ENCODE measurements at places on chromosomes 12 and 14.

- no peak for DNase-seq
Observed at GRCh38 chr12:48182631-48183030, 813 bp upstream of the CCDC184 start.

GRCh38 chr12:65296508-65297265, 18.2 kb downstream of the MSRB3 start:
- no peak for DNase-seq

DNA sequence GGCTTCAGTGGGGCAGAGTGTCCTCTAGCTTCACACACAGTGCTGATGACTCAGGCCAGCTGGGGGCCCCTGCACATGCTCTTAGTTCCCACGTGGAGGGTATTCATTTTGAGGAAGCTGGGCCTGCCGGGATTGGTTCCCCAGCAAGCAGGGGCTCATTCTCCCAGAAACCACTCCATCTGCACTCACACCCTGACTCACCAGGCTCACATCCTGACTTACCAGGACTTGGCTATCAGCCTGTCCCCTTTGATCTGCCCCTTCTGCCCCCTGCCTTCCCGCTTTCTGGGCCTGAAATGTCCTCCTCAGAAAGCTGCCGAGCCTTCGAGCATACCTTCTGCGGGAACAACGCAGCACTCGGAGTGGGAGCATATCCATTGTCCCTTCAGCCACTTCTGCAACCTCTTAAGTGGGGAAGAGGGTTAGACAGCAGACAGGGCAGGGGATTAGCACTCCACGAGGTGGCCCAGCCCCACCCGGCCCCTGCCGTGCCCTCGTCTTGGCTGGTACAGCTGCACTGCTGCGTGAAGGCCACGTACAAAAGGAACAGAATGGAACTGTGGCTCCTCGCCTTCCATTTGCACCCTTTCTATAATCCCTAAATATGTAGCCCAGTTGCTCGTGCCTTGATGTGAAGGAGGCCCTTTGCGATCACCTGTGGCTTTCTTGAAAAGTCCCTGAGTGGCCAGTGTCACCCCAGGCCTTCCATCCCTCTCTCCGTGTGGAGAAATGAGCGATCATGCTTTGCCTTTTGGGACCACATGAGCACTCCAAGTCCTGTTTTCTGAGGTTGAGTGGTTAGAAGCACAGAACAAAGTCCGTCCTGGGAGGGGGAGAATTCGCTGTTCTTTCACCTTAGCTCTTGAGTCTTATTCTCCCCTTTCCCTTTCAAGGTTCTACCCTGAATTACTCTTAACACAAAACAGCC, 26.1 kb downstream of the TPCN1 start:
- no peak for DNase-seq

DNA sequence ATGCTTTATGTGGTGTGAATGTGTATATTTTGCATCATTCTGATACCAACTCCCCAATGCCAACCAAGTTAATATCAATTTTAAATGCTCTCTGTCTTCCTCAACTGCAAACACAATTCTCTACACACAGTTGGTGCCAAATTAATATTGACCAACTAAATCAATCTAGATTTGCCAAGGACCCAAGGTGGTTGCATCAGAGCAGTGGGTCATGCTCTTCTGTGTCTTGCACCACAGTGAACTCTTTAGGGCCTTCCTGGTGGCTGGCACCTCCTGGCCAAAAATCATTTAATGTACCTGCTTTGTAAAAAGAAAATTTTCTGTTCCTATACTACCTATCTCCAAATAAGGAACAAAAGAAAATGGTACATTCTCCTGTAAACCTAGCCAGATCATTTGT, 14.1 kb downstream of the COQ10A start:
- DNase-seq, result no peak

GRCh38 chr14:61516118-61516743, 179.1 kb upstream of the HIF1A start:
- DNase-seq, result no peak

DNA sequence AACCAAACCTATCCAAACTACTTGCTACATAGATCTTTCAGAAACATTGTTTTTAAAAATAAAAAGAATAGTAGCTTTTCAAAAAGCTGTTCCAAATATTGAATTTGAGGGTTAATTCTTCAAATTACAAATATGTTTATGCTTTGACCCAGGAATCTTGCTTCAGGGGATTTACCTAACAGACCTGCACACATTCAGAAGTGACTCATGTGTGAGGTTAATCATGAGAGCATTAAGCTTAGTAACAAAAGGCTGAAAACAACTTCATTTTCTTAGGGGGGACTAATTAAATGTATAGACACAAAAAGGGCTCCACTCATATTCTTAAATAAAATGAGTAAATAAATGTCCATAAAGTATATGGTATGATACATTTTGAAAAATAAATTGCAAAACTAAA, 672.4 kb upstream of the FLRT2 start:
- DNase-seq, result peak; percentile 68

DNA sequence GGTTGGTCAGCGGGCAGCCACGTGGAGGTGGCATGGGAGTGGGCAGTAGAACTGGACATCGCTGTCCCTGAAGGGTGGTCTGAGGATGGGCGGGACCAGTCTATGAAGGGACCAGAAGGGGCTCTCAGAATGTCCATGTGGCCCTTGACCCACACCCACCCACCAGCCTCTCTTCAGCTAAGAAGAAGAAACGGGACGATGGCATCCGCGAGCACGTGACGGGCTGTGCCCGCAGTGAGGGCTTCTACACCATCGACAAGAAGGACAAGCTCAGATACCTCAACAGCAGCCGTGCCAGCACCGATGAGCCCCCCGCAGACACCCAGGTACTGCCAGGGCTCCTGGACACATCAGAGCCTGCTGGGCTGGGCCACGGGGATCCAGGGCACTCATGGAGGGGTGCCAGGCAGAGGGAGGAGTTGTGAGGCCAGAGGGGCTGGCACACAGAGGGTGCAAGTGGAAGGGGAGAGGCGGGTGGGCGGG, 21.3 kb downstream of the SETD1B start:
- peak; percentile 16 for DNase-seq

DNA sequence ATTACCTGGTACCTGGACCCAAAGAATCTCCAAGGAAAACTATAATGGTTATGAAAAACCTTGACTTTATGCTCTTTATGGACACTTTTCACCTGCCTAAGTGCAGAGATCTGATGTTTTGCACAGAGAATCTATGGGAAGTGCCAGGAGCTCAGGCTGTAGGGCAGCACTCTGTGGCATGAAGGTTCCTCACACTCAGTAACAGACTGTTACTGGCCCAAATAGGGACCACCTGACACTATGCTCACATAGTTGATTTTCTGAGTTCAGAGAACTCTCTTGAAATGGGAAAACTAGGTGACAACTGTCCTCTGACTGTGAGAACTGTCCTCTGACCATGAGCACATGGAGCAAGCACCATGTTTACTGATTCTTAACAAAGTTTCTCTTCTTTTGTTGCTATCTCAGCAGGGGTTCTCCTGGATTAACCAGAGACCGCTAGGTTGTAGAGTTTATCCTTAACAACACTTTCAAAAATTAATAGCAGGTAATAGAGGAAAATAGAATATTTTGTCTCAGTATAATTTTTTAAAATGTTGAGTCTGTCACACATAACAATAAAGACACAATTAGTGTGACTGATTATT, 101.6 kb downstream of the STXBP6 start:
- DNase-seq, result no peak

DNA sequence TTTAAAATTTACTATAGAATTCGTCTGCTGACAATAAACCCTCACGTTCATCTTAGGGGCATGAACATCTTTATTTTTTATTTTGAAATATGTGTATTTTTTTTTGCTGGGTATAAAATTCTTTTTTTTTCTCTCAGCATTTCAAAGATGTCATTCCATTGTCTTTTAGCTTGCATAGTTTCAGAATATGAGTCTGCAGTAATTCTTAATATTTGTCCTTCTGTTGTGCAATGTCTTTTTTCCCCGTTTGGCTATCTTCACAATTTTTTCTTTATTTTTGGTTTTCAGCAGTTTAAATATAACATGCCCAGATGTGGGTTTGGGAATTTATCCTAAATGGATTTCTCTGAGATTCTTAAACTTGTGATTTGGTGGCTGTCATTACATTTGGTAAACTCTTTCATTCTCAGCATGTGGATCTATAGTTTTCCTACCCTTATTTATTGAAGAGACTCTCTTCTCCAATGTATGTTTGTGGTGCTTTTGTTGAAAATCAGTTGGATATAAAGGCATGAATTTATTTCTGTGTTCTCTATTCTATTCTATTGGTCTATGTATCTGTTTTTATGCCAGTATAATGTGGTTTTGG, 37.8 kb upstream of the PLBD1 start:
- no peak for DNase-seq

GRCh38 chr12:24415934-24416333, 466.5 kb upstream of the SOX5 start:
- no peak for DNase-seq

DNA sequence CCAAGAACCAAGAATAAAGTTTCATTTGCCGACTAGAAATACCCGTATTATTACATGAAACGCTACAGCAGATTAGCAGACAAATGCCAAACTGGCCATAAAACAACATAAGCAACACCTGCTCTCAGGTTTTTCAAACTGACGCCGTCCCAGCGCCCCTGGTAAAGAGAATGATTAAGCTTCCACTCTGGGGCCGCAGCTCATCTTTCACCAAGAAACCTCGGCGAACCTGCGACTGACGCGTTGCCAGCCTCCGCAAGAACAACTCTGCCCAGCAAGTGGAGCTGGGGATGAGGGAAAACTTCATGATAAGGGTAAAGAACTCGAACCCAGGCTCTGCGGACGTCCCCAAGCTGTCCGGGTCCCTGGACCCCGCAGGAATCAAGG, 530 bp downstream of the ARL1 start:
- peak; percentile 71 for DNase-seq

GRCh38 chr12:106068296-106068695, 70.5 kb downstream of the NUAK1 start:
- DNase-seq, result no peak

DNA sequence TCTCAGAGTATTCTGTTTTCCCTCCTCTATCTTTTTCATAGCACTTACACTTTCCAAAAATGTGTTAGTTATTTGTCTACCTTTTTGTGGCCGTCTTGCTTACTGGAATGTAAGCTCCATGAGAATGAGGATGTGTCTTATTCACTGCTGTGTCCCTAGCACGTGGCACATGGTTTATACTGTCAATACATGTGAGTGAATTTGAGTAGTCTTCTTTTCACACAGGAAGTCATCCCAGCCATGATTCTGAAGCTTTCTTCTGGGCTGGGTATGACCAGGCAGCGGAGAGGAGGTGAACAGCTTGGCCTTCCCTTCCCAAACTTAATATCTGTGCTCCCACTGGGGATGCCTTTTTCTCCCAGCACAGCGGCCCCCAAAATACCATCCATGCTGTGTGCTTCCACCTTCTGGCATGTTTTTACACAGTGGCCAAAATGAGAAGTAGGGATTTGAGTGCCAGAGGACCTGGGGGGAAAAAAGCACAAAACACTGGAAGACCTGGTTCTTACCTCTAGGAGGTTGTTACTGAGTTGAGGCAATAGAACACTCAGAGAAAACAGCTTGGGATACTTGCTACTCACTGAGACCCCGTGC, 10.3 kb downstream of the PLEKHG3 start:
- DNase-seq, result no peak

DNA sequence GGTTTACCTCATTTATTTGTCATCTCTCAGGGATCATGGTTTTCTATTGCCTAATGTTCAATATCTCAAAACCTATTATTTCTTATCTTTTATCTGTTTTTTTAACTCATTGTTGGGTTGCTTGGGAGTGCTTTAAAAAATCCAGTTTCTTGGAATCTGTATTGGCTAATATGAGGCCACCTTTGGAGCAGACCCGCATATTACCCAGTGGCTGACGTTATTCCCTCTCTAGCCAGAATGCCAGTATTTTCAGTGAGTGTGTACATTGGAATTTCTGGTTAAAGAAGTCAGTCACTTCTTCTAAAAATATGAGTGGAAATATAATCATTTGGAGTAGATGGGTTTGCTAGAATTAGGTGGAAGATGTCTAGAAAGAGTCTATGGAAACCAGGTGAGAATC, 38.3 kb downstream of the PRMT8 start:
- no peak for DNase-seq

DNA sequence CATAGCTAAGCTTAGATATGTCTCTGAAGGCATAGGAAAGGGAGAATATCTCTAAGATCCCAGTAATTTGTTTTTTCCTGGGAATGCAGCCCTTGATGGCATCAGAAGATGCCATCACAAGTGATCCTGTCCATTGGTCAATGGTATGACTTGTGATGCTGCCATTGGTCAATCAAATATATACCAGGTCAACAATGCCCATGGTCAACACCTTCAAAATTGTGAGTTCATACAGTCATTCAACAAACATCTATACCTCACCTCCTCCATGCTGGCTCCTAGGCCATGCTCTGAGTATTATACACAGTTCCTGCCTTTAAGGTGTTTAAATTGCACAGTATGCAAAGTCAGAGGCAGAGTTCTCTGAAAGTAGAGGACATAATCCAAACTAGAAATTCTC, 19.3 kb upstream of the IL22 start:
- DNase-seq, result no peak

- peak; percentile 12 for DNase-seq
Observed at GRCh38 chr14:22002860-22003284, 329.3 kb upstream of the OR4E1 start.

GRCh38 chr12:20280515-20280914, 87.8 kb upstream of the PDE3A start:
- no peak for DNase-seq

DNA sequence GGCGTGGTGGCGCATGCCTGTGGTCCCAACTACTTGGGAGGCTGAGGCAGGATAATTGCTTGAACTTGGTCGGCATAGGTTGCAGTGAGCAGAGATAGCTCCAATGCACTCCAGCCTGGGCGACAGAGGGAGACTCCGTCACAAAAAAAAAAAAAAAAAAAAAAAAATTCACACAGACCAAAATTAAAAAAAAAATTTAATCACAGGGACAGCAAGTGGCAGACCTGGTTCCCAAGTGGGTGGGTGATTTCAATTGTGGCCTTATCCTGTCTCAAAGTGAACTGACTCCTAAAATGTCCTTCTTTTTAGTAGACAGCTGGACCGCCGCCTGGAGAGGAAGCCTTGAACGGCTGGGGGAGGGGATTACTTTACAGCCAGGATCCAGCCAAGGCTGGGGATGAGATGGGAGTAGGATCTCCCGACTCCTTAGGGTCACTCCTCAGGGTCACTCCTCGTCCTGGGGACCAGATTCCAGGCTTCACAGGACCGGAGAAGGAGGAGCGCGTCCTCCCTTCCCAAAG, 1.5 kb upstream of the KCNH3 start:
- peak; percentile 77 for DNase-seq

- peak; percentile 90 for DNase-seq
Observed at GRCh38 chr12:52081263-52081733, 1.8 kb downstream of the SMIM41 start.

GRCh38 chr14:87894920-87895319, 98.1 kb downstream of the GALC start:
- no peak for DNase-seq

DNA sequence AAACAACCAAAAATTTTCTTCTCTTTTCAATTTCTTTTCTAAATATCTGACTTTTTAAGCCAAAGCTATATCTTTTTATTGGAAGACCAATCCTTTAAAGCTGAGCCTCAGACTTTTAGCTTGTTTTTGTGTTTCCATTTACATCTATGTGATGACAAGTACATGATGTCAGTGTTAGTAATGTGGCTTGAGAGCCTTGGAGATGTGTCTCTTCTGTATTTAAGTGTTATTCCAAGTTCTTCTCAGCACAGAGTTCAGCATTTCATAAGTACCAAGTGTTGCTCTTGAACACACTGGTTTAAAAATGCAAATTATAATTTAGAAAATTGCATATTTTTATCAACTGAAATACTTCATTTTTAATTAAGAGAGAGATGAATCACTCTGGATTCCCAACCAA, 948.9 kb upstream of the FLRT2 start:
- DNase-seq, result no peak
